Immature natural killer cell (primary cell): ENCODE measurements at places on chromosomes 5 and 9. TPM values are rescaled to one million over a fixed set of nuclear protein-coding genes. Genes with fewer than 3 reads are reported as not detected.

DNA sequence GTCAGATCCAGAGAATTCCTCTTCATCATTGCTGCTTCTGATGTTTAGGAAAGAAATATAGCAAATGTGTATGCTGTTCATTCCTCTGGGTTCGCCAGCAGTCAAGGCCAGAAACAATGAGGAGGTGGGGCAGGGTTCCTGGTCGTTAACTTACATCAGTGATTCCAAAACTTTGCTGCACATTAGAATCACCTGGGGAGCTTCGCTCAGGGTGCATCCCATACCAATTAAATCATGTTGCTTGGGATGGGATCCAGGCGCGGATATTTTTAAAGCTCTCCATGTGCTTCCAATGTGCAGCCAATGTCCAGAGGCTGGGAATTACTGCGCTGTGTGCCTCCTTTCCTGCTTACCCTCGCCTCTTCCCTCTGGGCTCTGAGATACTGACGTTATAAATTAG lies 227.9 kb upstream of the KLF9 start:
- H3K27ac ChIP-seq = no peak overlapping the region
- no peak overlapping the region for H3K4me3 ChIP-seq
- DNase-seq = no peak
- H3K36me3 ChIP-seq = no peaks in the 10 kb centered on the region
- peaks cover 15% of the 10 kb centered on the region for H3K27me3 ChIP-seq
- no peaks in the 10 kb centered on the region for H3K4me1 ChIP-seq

DNA sequence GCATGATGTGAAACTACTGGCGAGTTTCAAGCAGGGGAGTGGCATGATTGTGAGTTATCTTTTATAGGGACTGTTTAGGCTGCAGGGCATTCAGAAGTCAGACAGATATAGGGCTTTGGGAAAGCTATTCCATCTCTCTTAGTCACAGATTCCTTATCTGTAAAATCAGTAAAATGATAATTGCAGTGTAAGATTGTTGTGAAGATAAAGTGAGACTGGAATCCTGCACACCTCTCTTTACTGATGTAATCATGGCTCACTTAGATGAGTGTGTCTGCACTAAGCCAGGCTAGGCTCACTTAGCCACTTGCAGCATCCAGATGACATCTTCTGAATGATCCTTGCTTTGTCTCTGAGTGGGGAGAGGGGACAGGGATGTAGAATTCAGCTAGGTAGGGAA lies 81.8 kb upstream of the MAMDC2 start:
- H3K27me3 ChIP-seq = no peaks in the 10 kb centered on the region
- no peaks in the 10 kb centered on the region for H3K4me1 ChIP-seq
- H3K27ac ChIP-seq = no peak overlapping the region
- H3K36me3 ChIP-seq = no peaks in the 10 kb centered on the region
- DNase-seq = no peak

- peaks cover 6% of the 10 kb centered on the region for H3K27me3 ChIP-seq
- H3K27ac ChIP-seq = no peak overlapping the region
- H3K4me1 ChIP-seq = peaks cover 2% of the 10 kb centered on the region
Observed at GRCh38 chr9:84357275-84357674, 16.7 kb upstream of the SLC28A3 start.

GRCh38 chr9:135376511-135377265 lies 102.9 kb upstream of the PPP1R26 start:
- H3K4me3 ChIP-seq = no peak overlapping the region
- H3K27ac ChIP-seq = no peak overlapping the region
- no peaks in the 10 kb centered on the region for H3K27me3 ChIP-seq
- H3K36me3 ChIP-seq = no peaks in the 10 kb centered on the region
- H3K4me1 ChIP-seq = no peaks in the 10 kb centered on the region
- no peak for DNase-seq

DNA sequence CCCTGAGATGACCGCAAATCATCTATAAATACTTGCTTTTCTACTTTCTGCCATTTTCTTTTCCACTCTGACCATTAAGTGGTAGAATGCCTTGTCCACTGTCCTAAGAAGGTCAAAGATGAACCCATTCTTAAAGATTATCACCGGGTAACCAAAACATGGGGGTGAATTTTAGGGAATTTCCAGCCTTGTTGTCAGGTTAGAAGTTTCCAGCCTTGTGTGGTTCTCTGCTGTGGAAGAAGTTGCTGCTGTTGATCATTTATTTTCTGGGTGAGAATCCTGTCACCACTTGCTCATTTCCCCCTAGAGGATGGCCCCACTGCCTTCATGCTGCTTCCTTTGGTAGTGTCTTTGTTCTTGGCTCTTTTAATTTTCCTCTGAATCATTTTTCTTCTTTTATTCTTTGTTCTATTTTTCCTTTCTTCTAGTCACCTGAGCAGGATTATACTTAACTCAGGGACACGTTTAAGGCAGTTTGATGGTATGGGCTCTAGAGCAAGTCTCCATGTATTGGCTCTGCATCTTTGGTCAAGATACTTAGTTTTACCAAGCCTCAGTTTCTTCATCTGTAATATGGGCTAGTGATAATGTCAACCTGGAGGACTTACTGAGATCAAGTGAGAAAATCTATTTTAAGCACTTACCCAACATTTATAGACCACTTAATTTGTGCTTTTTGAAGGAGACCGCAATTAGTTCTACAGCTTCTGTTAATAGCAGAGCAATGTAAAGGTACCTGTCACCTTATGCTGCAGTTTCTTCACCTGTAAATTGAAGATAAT lies 266.2 kb downstream of the ARHGAP26 start:
- peaks cover 30% of the 10 kb centered on the region for H3K4me1 ChIP-seq
- peaks cover 51% of the 10 kb centered on the region for H3K36me3 ChIP-seq
- H3K27ac ChIP-seq = peak overlapping the region; percentile 68
- no peak overlapping the region for H3K4me3 ChIP-seq

Gene PDE8B
- 0.30 TPM for polyA plus RNA-seq

Gene WNT8A
- not detected for polyA plus RNA-seq
